Muscle of leg (tissue), 16 donors: ENCODE measurements at places on chromosomes 7 and 10.

DNA sequence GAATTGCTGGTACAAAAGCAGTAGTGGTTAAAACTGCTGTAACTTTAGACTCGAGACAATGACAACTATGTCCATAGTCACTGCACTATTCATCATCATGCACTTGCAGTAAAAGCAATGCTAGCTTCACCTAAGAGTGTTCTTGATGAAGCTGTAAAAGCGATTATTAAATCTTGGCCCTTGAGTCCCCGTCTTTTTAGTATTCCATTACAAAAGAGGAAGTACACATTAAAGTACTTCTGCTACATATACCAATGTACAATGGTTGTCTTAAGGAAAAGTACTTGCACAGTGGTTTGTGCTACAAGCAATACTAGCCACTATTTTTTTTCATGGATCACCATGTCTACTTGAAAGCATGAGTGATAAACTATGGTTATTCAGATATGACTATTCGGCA is 78.3 kb downstream of the ATAD1 start:
- DNase-seq, result peak; percentile 19

- DNase-seq, result no peak
These were observed 2.6 kb downstream of the CLDN15 start for GRCh38 chr7:101235050-101235449.

- no peak for DNase-seq
These were observed 290.0 kb upstream of the SEMA3A start for GRCh38 chr7:84484502-84485079.

DNA sequence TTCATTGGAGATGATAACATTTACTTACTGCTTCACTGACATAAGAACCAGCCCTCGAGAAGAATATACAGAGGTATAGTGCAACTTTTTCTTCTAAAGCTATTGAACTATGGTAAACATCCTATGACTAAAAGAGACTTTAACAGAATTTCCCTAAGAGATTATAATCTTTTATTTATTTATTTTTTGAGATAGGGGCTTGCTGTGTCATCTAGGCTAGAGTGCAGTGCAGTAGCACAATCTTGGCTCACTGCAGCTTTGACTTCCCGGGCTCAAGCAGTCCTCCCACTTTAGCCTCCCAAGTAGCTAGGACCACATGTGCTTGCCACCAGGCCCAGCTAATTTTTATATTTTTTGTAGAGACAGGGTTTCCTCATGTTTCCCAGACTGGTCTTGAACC is 258.5 kb upstream of the FERD3L start:
- DNase-seq, result no peak

DNA sequence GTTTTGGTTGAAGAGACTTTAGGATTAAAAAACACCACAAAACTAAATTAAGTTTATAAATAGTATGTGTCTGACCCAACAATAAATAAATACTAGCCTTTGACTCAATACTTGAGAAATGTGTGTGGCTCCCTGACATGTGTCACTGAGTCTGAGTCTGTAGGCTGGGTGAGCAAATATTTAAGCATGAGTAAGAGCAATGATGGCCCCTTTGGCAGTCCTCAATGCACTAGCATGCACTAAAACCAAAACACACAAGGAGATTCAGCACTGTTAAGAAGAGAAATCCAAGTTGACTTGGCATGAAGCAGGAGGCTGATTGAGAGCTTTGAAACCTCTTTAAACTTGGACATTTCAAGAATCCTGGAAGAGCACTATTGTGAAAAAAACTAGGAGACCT is 37.1 kb downstream of the CCDC71L start:
- peak; percentile 6 for DNase-seq

- no peak for DNase-seq
These were observed 117.4 kb upstream of the GPR26 start for GRCh38 chr10:123548770-123549169.

- no peak for DNase-seq
These were observed 9.2 kb downstream of the PDZD7 start for GRCh38 chr10:101021692-101022251.

GRCh38 chr7:20793248-20793647 is 6.6 kb upstream of the SP8 start:
- no peak for DNase-seq

DNA sequence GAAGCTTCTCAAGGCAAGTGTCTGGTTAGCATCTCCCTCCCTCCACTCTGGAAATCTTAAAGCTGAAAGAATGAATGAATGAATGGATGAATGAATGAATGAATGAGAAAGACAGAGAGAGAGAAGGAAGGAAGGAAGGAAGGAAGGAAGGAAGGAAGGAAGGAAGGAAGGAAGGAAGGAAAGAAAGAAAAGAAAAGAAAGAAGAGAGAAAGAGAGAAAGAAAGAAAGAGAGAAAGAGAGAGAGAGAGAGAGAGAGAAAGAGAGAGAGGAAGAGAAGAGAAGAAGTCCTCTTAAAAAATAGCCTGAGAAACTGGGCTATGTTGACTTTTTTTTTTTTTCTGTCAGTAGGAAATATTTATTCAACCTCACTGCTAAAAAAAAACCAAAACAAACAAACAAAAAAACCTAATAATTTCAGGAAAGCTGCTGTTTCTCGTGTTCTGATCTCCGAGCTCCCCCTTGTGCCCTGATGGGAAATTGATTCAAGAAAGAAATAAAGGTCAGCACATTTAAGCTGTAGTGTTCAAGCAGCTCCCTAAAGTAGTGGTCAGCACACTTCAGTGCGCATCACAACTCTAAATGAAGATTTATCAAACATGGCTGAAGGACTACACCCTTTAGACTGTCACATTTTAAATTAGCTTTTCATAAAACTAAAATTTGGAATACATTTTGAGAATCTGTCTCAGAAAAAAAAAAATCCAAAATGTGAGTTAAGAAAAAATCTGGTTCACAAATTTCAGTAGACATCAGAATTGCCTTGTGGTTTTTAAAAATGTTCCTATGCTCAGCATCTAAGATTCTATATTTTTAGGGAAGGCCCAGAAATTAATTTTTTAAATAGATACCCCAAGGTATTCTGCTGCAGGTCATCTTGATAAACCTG is 154.3 kb downstream of the ELAPOR2 start:
- peak; percentile 35 for DNase-seq

DNA sequence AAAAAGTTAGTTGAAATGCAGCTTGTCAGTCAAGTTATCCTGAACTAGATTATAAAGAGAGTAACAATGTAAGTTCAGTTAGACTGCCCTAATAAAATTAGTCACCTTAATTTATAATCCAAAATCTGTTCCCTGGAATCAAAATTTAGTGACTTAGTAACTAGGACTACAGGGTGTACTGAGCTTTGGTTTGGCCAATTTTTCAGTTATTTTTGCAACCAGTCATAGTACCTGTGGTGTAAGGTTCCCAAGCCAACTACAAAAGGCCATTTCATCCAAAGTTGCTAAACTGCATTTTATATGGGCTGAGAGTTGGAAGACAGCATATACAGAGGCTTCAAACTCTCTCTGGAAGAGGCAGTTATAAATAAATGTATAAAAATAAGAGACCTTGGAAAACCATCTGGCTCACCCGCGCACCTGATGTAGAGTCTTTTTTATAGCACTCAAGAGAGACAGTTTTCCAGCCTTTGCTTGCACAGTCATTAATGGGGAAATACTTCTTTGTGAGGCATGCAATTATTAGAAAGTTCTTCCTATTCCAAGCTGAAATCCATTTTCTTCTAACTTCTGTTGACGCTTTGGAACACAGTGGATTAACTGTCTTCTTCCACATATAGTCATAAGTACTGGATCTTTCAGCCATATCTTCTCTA is 59.2 kb downstream of the PUS7 start:
- DNase-seq, result peak; percentile 86

DNA sequence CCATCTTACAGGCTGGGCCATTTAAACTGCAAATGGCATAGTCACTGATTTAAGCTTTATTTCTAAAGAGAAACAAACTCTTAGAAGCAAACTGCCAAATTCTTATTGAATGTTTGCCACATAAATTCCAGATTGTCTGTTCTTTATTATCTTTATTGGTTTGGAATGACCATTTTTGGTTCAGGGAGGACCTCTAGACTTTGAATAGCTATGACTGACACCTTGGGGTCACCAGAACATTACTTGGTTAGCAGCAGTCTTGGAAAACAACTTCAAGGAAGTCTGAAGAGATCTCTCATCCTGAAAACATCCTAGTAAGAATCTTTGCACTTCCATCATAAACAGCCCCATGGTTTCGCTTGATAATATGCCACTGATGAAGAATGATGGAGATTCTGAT is 197.1 kb downstream of the SUGCT start:
- DNase-seq, result no peak

DNA sequence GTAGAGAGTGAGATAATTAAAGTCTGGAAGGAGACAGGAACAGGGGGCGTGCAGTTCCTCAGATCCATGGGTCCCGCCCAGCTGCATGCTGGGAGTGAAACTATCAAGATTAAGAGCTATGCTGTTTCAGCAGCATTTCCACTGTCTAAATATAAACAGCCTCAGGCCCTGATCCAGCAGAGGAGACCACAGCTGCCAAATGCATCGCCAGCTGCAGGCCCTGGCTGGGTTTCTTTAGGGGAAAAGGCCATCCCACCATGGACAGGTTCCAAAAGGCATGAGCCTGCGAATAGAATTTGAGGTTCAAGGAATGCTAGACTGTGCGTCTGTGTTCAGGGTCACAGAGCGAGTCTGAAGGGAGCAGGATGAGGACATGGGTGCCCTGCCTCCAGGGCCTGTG is 411.4 kb downstream of the PAXIP1 start:
- DNase-seq, result peak; percentile 89

DNA sequence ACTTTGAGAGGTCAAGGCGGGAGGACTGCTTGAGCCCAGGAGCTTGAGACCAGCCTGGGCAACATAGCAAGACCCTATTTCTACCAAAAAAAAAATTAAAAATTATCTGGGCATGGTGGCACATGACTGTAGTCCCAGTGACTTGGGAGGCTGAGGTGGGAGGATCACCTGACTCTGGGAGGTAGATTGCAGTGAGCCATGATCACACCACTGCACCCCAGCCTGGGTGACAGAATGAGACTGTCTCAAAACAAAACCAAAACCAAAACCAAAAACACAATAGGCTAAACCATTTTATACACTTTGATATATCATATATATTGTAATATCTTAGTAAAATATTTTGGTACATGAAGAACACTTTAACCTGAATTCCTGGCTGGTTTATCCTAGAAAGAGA is 101.6 kb downstream of the RAPGEF5 start:
- DNase-seq, result no peak

DNA sequence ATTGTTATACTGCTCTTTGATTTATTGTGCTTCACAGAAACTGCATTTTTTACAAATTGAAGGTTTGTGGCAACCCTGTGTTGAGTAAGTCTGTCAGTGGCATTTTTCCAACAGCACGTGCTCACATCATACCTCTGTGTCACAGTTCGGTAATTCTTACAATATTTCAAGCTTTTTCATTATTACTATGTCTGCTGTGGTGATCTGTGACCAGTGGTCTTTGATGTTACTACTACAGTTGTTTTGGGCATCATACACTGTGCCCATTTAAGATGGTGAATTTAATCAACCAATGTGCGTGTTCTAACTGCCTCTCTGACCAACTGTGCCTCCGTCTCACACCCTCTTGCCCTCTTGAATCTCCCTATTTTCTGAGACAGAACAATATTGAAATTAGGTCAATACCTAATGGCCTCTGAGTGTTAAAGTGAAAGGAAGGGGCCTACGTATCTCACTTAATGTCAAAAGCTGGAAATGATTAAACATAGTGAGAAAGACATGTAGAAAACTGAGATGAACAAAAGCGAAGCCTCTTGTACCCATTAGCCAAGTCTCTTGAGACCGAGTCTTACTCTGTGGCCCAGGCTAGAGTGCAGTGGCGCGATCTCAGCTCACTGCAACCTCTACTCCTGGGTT is 20.2 kb upstream of the ASL start:
- no peak for DNase-seq

DNA sequence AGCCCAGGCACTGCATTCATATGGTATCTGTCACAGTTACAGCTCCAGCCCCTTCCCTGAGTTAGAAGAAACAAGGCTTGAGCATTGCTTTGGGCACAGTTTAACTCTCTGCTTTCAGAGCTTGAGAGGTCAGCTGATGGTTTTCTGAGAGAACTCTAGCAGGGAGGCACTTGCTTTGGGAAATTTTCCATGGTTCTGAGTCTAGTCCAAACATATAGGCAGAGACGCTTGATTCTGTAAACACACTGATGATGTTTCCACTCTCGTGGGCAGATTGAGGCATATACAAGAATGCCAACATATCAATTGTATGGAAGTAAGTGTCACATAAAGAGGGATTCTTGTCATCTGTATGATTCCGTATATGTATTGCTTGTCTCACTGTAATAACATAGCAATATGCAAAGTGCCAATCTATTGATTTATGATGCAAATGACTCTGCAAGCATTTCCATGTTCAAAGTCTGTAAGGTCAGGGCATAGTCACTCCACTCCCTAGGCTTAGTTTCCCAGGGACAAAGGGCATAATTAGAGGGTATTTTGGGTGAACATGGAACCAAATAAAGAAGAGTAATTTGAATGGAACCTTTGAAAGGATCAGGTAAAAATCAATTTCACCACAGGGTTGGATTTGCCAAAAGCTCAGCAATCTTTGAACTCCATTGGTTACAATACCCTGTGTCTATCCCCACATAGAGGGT is 239.0 kb downstream of the INHBA start:
- no peak for DNase-seq

DNA sequence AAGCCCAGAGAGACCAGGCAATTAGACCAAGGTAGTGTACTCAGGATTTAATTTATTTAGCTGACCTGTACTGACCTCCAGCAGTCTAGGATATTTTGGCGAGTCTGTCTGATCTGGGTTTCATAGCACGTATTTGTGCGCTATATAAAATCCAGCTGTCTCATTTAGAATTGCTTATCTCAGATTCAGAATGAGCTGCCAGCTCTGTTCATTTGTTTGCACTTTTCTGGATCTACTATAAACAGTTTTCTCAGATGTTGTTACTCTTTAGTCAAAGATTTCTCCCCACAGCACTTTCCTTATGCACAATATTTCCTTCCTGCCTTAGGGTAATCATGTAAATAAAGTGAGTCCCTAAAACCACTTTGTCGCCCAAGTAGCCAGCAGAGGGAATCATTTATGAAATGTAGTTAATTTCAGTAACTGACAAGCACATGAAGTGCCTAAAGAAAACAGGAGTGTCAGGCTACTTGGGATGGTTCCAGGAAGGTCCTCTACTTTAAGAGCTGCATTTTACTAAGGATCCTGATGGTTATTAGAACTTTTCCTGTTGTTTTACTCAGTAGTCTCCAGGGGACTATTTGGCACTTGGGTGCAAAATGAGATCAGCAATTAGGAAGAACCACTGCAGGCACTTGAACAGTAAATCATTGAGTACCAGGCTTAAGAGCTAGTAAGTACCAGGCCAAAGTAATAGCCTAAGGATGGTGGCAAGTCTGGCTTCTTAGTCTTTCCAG is 226.4 kb downstream of the TWIST1 start:
- DNase-seq, result no peak
